ENCODE measurements at places on chromosomes 16 and 17.

DNA sequence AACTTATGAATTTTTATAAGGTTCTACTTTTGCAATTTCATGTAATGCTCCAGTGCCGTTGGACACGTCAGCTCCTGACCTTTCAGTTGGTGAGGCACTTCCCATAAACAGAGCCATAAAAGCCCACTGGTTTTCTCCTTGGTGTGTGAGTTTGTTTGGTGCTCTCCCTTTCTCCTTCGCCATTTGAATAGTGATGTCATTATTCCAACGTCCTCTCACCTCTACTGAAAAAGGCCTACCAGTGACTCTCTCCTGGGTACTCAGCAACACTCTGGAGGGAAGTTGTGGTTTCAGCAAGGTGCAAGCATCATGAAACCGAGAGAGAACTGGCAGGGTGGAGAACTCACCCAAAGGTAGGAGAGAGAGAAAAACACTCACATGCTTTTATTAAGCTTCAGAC, 29.6 kb upstream of the HNF1B start:
- DNase-seq: peak; percentile 86

- peak; percentile 41 for DNase-seq
Measured at GRCh38 chr17:4956493-4957061, 5.7 kb downstream of the ENO3 start.

DNA sequence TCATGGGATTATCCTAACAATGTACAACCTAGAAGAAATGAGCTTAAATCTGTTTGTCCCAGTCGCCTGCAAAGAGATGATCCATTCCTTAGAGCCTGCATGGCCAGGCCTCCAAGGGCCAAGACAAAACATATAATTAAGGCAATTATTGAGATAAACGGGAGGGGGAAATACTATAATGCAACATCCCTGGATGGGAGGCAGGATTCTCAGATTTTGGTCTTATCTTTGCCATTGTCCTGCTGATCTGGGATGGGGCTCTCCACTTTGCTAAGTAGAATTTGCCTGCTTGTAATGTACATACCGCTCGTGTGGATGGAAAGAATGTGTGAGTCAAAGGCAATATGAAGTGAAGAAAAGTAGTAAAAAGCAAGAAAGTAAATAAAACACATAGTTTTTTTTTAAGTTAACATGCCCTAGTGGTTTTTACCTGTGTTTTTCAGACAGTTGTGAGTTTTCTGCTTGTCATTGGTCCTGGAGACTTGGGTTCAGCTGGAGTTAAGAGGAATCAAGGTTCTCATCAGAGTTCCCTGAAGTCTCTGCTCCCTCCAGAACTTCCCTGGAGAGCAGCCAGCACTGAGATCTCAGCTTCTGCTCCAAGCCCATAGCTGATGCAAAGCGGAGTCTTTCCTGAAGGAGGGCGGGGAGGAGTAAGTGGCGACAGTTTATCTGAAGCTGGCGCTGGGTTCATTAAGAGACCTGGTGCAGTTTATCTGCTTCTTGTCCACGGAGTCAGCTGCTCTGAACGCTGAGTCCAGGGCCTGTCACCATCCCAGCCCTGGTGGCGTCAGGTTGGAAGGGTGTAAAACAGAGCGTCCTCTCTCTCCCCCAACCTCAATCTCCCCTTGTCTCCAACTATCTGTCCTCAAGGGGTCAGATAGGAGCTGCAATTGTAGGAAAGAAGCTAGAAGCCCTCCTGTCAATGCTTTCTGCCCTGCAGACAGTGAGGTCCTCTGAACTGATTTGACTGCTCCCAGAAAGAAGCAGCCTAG, 30.1 kb downstream of the HOXB1 start:
- DNase-seq: no peak

DNA sequence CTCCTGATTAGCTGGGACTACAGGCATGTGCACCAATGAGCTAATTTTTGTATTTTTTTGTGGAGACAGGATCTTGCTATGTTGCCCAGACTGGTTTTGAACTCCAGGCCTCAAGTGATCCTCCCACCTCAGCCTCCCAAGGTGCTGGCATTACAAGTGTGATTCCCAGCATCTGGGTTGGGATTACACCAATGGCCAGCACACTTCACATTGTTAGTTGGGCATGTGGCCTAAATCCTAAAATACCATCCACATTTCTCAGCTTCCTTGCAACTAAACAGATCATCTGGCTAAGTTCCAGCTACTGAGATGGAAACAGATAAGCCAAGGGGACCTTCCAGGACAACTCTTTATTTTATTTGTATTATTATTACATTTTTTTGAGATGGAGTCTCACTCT, 9.9 kb downstream of the RABEP2 start:
- no peak for DNase-seq

DNA sequence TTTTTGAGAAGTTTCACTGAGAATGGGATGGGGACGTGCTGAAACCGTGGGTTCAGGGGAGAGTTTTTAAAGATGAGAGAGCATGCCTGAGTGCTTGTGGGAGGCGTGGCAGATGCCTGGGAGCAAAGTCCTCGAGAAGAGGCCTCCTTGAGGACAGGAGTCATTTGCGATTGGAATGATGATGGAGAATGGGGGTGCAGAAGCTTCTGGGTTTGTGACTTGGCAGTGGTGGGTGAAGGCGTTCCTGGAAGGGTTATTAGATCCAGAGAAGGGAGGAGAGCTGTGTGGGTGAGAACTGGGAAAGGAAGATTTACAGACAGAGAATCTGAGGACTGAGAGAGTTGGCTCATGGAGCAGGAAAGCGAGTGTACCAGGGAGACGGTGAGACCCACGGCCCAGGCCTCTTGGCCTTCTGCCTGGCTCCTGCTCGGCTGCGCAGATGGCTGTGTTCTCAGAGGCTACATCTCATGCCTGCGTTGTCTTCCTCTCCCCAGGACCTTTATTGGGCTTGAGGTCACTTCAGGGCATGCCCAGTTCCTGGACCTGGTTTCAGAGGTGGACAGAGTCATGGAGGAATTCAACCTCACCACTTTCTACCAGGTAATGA, 8.6 kb upstream of the MMP15 start:
- no peak for DNase-seq

DNA sequence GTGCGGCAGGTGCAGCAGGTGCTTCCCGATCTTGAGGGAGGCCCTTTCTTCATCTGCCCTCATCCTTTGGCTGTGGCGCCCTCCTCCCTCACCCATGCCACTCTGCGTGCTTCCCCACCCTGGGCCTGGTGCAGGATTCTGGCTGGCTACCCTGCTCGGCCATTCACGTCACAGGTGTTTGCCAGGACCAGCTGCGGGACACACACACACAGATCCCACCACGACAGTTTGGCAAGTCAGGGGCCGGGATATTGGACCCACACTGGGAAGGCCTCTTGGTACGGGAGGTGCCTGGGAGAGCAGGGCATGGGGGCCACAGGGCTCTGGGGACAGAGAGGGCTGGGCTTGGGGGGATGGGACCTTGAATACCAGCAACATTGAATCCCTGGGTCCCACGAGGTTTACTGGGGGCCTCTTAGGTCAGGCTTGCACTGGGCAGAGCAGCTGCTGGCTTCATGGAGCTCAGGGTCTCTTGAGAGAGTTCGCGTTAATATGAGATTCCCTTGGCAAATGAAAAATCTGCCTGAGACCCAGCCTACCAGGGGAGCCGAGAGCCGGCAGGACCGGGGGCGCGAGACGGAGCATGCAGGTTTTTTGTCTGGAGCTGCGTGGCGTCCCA, 15.1 kb downstream of the ADCY7 start:
- no peak for DNase-seq

DNA sequence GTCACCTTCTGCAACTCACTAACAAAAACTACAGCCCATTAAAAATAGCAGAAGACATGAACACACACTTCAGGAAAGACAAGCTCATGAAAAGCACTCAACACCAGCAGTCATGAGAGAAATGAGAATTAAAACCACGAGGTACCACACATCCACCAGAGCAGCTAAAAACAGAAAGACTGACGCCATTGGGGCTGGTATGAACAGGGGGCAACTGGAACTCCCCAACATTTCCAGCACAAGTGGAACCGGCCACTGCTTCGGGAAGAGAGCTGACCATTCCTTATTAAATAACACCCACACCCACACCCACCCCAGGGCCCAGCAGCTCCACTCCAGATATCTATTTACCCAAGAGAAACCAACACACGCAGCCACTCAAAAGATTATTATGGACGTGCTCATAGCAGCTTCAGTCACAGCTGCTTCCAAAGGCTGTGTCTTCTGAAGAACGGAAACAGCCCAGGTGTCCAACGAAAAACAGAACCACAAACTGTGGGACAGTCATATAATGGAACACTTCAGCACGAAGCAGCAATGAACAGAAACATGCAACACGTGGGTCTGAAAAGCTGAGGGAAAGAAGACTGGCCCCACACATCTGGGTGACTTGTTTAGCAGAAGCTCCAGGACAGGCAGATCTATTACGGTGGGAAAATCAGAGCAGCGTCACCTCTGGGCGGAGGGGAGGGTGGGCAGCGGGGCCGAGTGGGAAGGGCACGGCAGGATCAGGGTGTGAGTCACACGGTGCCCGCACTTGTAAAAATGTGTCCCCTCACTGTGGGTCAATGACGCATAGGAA, 41.1 kb downstream of the KLHDC4 start:
- no peak for DNase-seq

All from activated CD4-positive, alpha-beta T cell treated with anti-CD3 and anti-CD28 coated beads, Interleukin-10, Interleukin-2, amounts not matched to agents 100 ng/mL and 50 ng/mL, durations not matched to agents 16 hours and 8 hours (primary cell).